ENCODE measurements at places on chromosomes 3 and 15.

GRCh38 chr15:76313731-76314130, 2.5 kb upstream of the ETFA start:
- no peak for DNase-seq

DNA sequence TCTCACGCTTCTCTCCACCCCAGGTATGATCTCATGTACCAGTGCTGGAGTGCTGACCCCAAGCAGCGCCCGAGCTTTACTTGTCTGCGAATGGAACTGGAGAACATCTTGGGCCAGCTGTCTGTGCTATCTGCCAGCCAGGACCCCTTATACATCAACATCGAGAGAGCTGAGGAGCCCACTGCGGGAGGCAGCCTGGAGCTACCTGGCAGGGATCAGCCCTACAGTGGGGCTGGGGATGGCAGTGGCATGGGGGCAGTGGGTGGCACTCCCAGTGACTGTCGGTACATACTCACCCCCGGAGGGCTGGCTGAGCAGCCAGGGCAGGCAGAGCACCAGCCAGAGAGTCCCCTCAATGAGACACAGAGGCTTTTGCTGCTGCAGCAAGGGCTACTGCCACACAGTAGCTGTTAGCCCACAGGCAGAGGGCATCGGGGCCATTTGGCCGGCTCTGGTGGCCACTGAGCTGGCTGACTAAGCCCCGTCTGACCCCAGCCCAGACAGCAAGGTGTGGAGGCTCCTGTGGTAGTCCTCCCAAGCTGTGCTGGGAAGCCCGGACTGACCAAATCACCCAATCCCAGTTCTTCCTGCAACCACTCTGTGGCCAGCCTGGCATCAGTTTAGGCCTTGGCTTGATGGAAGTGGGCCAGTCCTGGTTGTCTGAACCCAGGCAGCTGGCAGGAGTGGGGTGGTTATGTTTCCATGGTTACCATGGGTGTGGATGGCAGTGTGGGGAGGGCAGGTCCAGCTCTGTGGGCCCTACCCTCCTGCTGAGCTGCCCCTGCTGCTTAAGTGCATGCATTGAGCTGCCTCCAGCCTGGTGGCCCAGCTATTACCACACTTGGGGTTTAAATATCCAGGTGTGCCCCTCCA, 19.1 kb downstream of the TYRO3 start:
- no peak for DNase-seq

DNA sequence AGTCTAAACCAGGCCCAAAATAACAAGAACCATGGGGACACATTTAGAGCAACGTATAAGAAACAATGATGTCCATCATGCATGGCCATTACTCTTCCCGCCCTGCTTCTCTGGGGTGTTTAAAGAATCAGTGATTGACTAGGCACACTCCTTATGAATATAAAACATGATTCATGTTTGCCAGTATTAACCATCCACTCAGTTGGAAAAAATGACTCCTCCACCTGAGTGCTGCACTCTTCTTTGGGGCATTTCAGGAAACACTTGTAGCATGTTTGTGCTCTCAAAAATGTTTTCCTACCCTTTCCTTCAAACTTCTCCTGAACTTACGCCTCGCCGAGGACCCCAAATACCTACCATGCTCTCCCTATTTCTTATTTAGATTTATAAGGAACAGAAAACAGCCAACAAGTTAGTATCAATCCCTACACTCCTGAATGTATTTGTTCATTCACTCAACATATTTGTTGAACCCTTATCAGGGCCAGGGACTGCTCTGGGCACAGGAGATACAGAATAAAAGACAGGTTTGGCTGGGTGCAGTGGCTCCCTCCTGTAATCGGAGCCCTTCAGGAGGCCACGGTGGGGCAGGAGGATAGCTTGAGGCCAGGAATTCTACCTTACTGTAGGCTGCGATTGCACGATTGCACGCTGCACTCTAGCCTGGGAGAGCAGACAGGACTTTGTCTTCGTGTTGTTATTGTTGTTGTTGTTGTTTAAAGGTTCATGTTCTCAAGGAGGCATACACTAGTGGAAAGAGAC, 137.0 kb downstream of the TMCO5A start:
- no peak for DNase-seq

DNA sequence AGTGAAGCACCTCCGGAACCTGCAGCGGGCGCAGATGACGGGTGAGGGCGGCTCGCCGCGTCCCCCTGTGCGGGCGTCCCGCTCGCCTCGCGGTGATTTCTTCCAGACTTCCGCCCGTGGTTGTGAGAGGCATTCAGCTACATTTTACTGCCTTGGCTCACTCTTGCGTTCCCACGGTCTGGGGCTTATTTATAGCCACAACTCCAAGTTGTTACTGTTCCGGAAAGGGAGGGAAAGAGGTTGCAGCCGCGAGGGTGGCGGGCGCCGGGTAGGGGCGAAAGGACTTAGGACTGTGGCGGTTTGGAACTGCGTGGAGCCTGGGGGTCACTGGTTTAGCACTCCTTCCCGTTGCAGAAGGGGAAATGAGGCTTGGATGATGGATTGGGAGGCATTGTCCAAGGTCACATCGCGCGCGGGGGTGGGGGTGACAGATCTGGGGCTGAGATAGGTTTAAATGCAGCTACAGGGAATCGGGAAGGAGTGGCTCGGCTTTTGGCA, 1.1 kb downstream of the HES1 start:
- no peak for DNase-seq

- no peak for DNase-seq
Observed at GRCh38 chr15:62841891-62842559, 200.5 kb upstream of the TPM1 start.

- no peak for DNase-seq
Observed at GRCh38 chr3:38490281-38491030, 5.7 kb upstream of the EXOG start.

GRCh38 chr3:46935168-46935858, 41.2 kb downstream of the CCDC12 start:
- DNase-seq: peak; percentile 83

- DNase-seq: peak; percentile 64
Observed at GRCh38 chr3:114380233-114380651, 86.4 kb downstream of the TIGIT start.

GRCh38 chr15:72222393-72222792, 8.6 kb downstream of the PKM start:
- no peak for DNase-seq

GRCh38 chr3:117616227-117616626, 906.6 kb downstream of the TUSC7 start:
- DNase-seq: no peak

DNA sequence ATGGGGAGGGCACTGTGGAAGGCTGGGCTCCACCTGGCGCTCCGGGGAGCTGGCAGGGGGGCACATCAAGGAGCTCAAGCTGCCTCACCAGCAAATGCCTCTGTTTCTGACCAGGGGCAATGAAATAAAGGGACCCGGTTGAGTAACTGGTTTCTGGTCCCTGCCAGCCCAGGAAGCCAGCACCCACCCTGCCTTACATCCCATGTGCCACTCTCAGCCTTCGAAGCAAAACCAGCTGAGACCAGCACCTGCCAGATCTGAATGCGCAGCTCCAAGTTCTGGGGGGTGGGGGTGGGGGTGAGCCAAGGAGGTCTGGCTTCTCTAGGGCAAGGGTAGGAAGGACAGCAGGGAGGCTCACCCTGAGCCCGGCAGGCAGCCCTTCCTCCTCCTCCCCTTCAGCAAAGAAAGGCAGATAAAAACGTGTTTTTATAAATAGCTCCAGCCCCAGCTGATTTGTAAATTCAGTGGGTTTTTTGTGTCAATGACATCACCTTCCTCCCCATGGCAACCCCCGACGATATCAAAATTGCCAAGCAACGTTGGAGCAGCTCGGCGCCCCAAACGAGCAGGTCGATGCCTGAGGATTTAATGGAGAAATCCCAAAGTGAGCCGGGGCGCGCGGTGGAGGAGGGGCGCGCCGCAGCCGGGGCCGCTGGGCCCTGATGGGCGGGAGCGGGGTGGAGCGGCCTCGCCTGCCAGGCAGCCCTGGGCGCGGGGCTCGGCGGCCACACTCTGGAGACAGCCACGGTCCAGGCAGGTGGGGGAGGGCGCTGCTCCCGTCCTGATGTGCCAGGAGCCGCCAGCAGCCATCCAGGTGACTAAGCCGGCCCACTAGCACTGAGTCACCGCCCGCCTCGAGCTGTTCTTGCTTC, at the start of gene PAK6:
Gene PAK6 (plus strand): TSS at position 532 of the 872 bp plus-strand sequence. CDS start 25,723 bp downstream, outside the sequence.
- DNase-seq: no peak

DNA sequence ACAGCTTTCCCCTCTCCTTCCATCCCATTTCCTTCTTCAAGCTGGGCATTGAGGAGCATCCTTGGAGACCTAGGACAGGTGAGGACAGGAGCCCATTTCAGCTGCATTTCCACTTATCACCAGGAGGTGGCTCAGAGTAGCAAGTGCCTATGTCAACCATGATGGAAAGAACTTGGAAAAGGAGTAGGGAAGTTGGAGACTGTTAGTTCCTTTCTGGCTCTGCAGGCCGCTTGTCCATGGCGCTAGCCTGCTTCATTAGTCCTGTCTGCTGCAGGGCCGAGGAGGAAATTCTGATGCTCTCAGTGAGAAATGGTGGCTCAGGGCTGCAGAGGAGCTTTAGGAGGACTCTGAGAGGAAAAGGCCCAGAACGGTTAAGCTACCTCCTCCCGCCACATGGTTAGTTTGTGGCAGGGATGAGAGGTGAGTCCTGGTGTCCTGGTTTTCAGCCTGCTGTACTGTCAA, 7.0 kb upstream of the CD276 start:
- DNase-seq: no peak

GRCh38 chr3:66077973-66078372, 39.3 kb upstream of the MAGI1 start:
- no peak for DNase-seq

DNA sequence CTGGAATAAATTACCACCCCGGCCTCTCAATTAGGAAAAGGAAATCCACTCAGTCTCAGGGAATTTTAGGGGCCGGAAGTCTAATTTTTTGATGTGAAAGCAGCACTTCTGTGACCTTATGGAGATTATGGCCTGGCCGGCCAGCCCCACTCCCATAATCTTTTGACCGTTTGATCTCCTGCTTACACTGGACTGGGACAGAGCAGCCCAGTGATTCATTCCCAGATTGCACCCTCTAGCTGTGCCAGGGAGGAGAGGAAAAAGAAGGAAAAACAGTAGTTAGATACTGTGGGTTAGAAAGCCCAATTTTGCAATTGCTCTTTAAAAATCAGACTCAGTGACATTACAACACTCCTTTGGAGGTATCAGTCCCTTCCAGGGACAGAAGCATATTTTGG, 32.4 kb downstream of the GJD2 start:
- no peak for DNase-seq

DNA sequence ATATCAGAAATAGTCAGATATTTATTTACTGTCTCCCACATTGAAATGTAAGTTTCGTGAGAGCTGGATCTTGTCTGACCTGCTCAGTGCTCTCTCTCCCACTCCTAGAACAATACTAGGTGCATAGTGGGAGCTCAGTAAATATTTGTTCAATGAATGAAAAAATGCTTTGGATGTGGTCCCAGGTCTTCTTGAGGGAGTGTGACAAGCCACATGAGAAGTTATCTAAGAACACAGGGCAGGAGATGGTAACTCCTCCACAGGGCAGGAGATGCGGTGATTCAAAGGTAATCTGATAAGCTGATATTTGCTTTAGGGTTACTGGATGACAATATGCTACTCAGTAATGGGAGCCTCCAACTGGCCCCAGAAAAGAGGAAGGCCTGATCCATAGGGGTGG, 25.8 kb upstream of the PLA2G4E start:
- DNase-seq: no peak

DNA sequence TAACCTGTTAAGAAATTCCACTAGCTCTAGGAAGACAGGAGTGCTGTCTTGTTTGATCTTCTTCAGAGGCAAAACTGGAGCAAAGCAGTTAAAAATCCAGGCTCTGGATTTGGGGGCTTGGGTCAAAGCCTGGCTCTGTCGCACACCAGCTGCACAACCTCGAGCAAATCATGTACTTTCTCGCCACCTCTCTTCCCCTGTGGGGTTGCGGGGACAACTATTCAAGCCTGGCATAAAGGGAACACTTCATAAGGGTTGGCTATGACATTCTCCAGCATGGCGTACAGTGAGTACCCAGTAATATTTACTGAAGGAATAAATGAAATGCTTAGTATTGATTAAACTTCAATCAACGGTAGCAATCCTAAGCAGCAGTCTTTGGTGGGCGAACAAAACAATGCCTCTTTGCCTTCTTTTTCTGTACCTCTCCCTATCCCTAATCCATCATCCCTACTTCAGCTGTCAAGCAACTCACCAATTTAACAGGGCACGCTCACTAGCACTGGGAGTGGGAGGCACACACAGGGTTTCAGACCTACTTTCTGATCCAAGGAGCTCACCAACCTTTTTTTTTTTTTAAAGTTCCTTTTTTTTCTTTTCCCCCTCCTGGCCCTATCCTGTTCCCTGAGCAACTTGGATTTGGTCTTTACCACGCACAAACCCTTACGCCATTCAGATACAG, 33.0 kb downstream of the GNB5 start:
- no peak for DNase-seq

- no peak for DNase-seq
Observed at GRCh38 chr3:22106213-22106896, 355.3 kb upstream of the ZNF385D start.

GRCh38 chr3:126971891-126972351, 11.0 kb upstream of the PLXNA1 start:
- DNase-seq: no peak

- no peak for DNase-seq
Observed at GRCh38 chr3:124032311-124032880, 40.5 kb upstream of the ROPN1 start.

DNA sequence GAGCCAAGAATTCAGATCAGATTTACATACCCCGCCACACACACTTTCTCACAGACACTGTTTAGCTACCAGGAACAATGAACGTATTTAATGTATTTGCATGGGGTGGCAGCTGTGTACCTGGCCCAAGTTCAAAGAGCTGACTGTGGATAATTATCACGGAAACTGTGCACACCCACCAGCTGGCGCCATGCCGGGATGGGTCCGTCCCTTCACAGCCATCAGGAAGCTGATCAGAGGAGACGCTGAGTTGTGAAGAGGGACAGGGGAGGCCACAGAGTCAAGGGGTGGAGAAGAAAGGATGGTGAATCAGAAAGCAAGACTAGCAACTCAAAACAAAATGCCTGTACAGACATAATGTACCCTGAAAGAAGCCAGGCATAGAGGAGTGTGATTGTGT, 13.1 kb upstream of the PLA2G4D start:
- DNase-seq: no peak

DNA sequence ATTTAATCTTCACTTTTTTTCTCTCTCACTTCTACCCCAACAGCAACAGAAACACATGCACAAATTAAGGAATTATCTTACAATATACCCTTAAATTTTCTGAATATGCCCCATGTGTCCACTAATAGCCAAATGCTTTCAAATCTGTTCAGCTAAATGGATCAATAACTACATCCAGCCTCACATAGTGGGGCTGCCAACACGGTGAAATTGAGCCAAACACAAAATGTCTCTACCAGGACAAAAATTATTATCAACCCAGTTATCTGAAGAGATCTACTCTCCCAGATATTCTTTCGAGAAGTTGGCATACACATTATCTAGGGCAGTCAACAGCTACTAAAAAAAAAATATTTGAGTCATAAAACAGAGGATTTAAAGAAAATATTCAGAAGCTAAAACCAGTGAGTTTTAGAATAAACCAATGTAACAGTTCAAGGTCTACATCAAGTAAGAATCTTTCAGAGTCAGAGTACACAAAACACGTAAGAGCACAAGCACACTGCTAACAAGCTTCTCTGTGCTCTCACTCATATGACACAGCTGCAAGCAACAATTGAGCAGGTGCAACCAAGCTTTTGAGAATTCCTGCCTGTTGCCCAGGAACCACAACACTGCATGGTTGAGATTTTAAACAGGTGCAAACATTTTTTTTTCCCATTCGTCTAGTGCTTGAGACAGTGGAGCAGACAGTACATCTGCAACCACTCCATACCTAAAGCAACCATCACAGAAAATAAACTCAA, 247.7 kb downstream of the ZBTB20 start:
- DNase-seq: no peak

- DNase-seq: no peak
Observed at GRCh38 chr3:128447561-128448013, 19.1 kb downstream of the DNAJB8 start.

Data from fibroblast of skin of left biceps (primary cell).